A549 treated with CORT108297 at 1 μM for 4 hours (cell line): ENCODE measurements at places on chromosomes 4 and X. TPM values are rescaled to one million over a fixed set of nuclear protein-coding genes. Genes with fewer than 3 reads are reported as not detected.

TEX13B gene
- not detected in 5 replicates for total RNA-seq

SOX3 gene
- total RNA-seq = not detected in 5 replicates

DUSP21 gene
- not detected in 5 replicates for total RNA-seq

IQCM gene
- not detected in 5 replicates for total RNA-seq

TMSB15C gene
- 0.09 to 0.28 TPM (median 0.15 TPM) in 5 replicates for total RNA-seq

COL25A1 gene
- not detected in 5 replicates for total RNA-seq

CXorf38 gene
- total RNA-seq = 8.4 to 11.1 TPM (median 10.3 TPM) in 5 replicates

SNX25 gene
- 6.4 to 9.5 TPM (median 8.0 TPM) in 5 replicates for total RNA-seq

BDH2 gene
- total RNA-seq = 7.7 to 10.0 TPM (median 8.2 TPM) in 5 replicates

USP51 gene
- total RNA-seq = 0.34 to 0.57 TPM (median 0.48 TPM) in 5 replicates

CABS1 gene
- total RNA-seq = not detected in 5 replicates

SPON2 gene
- 0.10 to 0.47 TPM (median 0.20 TPM) in 5 replicates for total RNA-seq

PTTG2 gene
- total RNA-seq = not detected in 5 replicates

PNMA6A gene
- 3.6 to 5.8 TPM (median 5.1 TPM) in 5 replicates for total RNA-seq

SLC6A8 gene
- total RNA-seq = 10.0 to 13.6 TPM (median 11.9 TPM) in 5 replicates

SCOC gene
- 26.3 to 35.1 TPM (median 33.0 TPM) in 5 replicates for total RNA-seq

TTC29 gene
- not detected in 5 replicates for total RNA-seq

CORIN gene
- total RNA-seq = 0.06 TPM in 1 of 5 replicates, not detected in the others

DGKK gene
- total RNA-seq = not detected in 5 replicates

GLUD2 gene
- total RNA-seq = 2.6 to 3.1 TPM (median 2.9 TPM) in 5 replicates

F9 gene
- total RNA-seq = not detected in 5 replicates

SMIM10 gene
- total RNA-seq = 0.05 to 0.14 TPM (median 0.08 TPM) in 5 replicates

GNRHR gene
- not detected in 5 replicates for total RNA-seq

RIPPLY1 gene
- total RNA-seq = not detected in 5 replicates

TEC gene
- 1.6 to 2.2 TPM (median 1.8 TPM) in 5 replicates for total RNA-seq

FAM241A gene
- 0.88 to 1.1 TPM (median 1.0 TPM) in 5 replicates for total RNA-seq

PRPS2 gene
- total RNA-seq = 36.2 to 45.9 TPM (median 43.3 TPM) in 5 replicates

SSX3 gene
- not detected in 5 replicates for total RNA-seq

OSTC gene
- total RNA-seq = 91.0 to 117 TPM (median 95.0 TPM) in 5 replicates

PFKFB1 gene
- total RNA-seq = 0.06 to 0.14 TPM (median 0.10 TPM) in 5 replicates

BST1 gene
- 16.2 to 21.2 TPM (median 18.4 TPM) in 5 replicates for total RNA-seq

FOXR2 gene
- total RNA-seq = not detected in 5 replicates

ARMCX1 gene
- total RNA-seq = 0.32 to 0.68 TPM (median 0.34 TPM) in 5 replicates

LARP7 gene
- 23.0 to 44.8 TPM (median 26.9 TPM) in 5 replicates for total RNA-seq

AREG gene
- total RNA-seq = 55.0 to 73.0 TPM (median 66.7 TPM) in 5 replicates
